ENCODE measurements at places on chromosomes 2 and 18. TPM values are rescaled to one million over a fixed set of nuclear protein-coding genes. Genes with fewer than 3 reads are reported as not detected.

Gene MROH2A
- under 0.01 TPM for total RNA-seq

Gene C2orf72
- not detected for total RNA-seq

Gene ITPRIPL1
- 3.4 TPM for total RNA-seq

DNA sequence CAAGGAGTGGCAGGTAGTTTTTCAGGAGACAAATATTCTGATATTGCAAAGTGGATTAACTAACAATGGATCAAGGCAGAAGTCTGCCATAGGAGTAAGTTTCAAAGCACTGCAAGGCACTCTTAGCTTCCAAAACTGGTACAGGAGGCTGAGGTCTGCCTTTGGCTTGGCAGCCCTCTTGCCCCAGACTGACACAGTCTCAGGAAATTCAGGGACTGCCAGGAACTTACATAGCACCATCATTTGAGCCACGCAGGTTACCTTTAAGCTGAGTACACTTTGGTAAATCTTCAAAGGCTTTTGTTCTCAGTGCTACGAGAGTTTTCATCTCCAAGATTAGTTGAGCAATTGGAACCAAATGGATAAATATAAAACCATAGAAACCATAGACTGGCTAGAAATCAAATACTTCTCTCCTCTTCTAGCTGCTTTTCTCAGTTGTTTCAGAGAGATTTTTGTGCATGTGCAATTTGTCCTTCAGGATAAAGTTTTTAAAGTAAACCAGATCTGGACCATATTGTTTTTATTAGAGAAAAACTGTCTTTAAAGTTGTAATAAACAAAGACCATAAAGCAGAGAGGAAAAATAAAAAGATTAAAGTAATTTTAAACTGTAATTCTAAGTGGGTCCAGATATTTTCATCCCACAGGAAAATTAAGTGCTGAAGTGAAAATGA is 18.8 kb downstream of the ANKRD29 start:
- no peak for DNase-seq

GRCh38 chr2:73920577-73921545 is 5.8 kb upstream of the DGUOK start:
- no peak for DNase-seq

DNA sequence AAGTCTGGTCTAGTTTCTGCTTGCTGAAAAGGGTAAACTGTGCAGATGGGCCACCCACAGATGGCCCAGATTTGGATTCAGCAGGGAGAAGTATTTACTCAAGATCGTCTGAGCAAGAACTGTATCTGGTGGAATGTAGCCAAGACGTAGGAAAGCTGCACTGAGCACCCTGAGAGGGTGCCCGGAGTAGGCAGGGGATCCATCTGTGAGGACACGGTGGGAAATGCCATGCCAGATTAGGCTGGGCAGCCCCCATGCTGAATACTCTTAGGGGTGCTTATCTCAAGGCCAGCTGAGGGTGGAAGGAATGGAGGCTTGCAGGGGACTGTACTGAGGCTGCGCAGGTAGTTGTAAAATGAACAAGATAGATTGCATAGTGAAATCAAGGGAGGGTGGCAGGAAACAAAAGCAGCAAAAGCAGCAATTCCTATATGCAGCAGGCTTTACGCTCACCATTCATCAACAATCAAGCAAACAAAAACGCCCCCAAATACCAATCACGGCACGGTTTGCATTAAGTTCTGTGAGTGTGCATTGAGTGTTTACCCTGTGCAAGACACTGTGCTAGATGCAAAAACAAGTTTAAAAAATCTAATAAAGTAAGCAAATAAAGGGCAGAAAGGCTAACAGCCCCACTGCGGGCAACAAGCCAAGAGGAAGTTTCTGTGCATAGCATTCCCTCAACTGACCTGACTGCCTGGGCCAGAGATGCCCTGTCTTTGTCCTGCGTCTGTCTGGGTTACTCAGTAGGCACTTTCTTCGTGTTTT is 32.2 kb upstream of the LPIN2 start:
- no peak for DNase-seq

DNA sequence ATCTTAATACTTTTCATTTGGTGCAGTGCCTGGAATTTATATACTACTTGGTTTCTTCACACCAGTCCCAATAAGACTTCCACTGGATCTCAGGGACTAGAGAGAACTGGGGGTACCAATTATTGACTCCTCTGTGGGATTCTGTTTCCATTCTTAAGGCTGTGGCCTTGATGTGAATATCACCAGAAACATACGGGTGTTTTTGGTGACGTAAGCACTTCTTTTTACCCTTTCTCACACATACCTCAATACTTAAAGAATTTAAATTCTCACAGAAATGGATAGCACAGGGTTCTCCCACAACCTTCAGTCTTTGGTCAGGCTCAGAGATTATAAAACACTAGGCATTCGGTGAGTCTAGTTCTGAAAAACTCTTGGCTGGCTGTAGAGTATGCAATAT is 84.1 kb downstream of the SUCLG1 start:
- no peak for DNase-seq

DNA sequence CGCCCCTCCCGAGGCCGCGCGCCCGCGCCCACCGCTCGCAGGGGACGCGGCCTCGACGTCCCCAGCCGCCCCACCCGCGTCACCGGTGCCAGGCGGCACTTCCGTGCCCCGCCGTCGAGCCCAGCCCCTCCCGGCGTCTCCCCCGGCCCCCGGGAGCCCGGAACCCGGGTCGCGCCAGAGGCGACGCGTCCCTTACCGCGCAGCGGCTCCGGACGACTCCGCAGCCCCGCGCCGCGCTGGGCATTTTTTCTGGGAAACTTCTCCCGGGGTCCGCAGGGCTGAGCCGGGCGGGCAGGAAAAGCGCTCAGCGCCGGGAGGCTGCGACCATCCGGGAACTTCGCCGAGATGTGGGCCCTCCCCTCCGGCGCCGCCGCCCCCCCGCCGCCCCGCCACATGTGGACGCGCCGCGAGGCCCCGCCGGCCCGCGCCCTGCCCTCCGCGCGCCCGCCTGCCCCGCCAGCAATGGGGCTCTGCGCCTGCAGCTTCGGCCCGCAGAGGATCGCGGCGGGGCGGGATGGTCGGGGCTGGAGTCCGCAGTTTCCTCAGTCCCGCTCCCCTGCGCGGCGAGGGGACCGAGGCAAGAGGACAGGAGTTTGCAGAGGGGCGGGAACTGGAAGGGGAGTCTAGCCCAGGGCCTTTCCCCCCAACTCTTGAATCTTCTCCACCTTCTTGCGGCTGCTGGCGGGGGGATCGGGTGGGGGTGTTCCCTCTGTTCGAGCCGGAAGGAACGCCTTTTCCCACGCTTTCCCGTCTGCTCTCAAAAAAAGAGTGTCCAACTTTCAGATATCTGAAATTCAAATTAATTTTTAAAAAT is 81.5 kb downstream of the CHRNA1 start:
- DNase-seq: peak; percentile 59

GRCh38 chr2:174623106-174623637 is 25.6 kb upstream of the WIPF1 start:
- DNase-seq: no peak

DNA sequence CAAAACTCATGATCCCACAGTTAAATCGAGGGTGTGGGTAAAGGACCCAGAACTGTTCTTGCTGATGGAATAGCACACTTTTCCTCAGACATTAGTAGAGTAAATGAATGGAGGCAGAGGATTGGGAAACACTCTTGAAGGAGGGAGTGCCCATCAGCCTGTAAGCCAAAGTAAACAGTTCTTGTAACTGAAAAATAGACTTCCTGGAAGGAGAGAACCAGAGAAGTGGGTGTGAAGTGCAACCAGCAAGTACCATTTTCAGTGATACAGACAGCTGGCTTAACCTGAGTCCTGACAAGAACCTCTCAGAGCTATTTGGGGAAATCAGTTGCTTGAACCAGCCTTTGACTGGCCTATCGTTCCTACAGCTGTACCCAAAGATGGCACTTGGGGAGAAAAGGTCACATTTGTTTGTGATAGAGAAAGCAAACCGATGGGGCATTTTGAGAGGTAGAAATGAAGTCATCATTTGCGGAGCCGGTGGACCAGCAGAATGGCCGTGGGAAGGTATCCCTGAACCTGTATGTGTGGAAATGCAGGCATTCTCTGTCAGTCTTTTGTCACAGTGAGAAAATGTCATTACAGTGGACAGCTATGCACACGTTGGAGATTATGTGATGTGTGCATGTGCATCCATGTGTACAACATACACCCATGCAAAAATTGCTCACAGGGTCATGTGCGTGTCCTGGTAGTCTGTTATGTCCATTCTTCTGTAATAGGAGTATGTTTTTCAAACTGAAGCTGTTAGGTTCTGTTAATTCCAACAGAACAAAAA is 17.8 kb downstream of the CRIM1 start:
- DNase-seq: peak; percentile 90

DNA sequence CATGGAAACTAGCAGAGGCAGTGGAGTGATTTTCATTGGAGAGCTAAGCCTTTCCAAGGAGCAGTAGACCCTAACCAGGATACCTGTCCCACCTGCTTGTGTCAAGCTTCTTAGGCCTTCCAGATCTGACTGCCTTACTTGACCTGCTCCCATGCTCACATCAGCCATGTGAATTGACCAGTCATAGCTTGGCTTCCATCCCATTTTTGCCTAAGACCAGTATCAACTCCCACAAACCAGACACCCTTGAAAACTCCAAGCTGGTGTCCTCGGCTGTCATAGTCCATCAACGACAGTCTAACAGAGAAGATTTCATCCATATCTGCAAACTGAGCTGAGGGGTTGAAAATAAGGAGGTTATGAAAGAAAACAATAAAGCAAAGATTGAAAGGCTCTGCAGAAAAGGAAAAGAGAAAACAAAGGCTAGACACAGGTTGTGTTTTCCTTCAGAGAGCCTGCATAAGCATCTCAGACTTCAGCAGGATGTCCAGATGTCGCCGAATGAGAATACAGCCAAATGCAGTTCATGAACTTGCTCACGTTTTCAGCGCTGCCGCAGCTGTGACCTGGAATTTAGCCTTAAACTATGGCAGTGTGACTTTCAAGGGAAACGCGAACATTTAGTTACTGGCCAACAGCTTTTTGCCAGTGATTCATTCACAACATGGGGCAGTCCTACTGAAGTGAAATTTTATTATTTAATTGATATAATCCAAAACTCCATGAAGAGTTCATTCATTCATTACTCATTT is 868.1 kb upstream of the ID2 start:
- peak; percentile 24 for DNase-seq

GRCh38 chr2:170307052-170307451 is 129.1 kb downstream of the MYO3B start:
- no peak for DNase-seq

GRCh38 chr2:48991415-48992131 is 162.7 kb downstream of the FSHR start:
- no peak for DNase-seq

DNA sequence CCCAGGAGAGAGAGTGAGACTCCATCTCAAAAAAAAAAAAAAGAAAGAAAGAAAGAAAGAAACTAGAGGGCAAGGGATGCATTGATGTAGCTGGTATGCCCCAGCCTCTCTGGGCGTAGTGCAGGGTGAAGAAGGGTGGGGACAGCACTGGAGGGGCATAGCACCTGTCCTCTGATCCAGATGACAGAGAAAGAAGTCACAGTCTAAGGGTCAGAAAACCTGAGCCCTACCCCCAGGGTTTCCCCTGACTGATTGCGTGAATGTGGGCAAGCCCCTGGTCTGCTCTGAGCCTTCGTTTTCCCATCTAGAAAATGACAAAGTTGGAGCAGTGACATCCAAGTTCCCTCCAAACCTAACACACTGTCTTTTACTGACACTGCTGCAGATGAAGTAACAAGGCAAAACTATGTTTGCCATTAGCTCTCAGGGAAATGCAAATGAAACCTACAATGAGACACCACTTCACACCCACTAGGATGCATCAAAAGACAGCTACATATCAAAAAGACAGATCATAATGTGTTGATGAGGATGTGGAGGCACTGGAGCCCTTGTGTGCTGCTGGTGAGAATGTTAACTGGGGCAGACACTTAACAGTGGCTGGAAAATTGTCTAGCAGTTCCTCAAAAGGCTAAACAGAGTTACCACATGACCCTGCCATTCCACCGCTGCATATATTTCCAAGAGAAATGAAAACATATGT is 19.5 kb upstream of the YWHAQ start:
- DNase-seq: no peak

DNA sequence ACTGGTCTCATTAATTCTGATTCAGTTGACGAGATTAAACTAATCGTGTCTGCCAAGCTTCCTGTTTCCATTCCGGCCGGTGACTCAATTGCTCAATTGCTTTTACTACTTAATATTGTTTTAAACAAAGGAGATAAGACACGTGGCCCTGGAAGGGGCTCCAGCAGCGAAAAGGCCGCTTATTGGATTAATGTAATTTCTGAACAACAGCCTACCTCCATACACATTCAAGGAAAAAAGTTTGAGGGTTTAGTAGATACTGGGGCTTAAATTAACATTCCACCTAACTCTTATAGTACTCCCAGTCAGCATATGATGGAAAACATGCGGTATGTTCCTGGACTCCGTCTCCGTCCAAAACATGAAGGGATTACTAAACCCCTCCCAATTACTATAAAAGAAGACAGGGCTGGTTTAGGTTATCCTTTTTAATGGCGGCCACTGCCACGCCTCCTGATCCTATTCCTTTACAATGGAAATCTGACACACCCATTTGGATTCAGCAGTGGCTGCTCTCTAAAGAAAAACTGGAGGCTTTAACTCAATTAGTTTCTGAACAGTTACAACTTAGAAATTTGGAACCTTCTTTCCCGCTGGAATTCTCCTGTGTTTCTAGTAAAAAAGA is 27.1 kb downstream of the VPS54 start:
- DNase-seq: no peak

DNA sequence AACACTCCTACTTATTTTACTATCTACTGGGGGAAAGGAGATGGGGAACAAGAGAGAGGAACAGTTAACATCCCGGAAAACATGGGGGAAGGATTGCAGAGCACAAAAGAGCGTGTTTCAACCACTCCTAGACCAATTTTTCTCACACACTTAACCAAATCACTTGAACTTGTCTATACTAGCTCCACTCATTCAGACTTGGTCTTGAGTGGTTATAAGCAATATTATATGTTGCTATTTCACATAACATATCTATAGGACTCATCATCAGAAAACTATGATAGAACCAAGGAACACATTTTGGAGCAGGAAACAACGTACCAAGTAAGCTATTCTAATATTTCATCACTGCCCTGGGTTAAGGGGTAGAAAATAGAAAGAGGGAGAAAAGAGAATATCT is 31.5 kb downstream of the SLC25A12 start:
- no peak for DNase-seq

GRCh38 chr2:164981217-164981990 is 26.1 kb upstream of the SLC38A11 start:
- DNase-seq: peak; percentile 49

DNA sequence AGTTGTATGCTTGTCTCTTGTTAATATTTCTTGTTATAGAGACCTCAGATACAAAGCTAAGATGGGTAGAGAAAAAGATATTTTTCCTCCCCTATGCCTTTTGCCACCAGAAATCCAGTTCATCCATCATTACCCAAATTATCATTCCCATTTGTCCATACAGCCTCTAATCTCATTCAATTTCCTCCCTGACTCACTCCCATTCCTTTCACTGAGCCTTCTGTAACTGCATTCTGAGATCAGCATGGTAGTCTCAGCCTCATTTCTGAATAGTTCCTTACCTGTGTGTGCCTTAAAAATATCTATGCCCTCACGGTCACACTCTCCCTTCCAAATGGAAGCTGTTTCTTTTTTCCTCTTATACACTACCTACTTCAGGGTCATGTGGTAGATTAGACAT is 15.7 kb upstream of the PIK3C3 start:
- DNase-seq: peak; percentile 19

All from fibroblast of the aortic adventitia (primary cell).